ENCODE measurements at places on chromosomes 16 and 17.

DNA sequence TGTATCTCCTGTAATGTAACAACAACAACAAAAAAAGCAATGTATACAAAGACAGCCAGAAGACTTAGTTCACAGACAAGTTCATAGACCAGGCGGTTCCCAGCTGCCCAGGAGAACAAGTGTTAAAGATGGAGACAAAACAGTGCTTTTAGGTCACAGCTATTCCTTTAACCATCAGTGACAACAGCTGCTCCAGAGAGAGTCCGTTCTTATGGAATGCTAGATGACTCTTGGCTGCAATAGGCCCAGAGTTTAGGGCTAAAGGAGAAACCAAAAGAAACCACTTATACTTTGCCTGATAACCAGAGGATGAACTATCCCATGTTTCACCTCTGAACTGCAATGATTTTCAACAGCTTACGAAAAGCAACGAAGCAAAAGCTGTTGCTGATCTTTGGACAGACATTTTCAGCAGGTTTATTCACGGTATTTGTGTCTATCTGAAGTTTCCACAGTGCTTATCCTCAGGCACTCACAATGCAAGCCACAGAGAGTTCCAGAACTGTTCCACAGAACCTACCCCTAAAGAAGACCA, 6.0 kb downstream of the ZCCHC14 start:
- no peak for DNase-seq

DNA sequence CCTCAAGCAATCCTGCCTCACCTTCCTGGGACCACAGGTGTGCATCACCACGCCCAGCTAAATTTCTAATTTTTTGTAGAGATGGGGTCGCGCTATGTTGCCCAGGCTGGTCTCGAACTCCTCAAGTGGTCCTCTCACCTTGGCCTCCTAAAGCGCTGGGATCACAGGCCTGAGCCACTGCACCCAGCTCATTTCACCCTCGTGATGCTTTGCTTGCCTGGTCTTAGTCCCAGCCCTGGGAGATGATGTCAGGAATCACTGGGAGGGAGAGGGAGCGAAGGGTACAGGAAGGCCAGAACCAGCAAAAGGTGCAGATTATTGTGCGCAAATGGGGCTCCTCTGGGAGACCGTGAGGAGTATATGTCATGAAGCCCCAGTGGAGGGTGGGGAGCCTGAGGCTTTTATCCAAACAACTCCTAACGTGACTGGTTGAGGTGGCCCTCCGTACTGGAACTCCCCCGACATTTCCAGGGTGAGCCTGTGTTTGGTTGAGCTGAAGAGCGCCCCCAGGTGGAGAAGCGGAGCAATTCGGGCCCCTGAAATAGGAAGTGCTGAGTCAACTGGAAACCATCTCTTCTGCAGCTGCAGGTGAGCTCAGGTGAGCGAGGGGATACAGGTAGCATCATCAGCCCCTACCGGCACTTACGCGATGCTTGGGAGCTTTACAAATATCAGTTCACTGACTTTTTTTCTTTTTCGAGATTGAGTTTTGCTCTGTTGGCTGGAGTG, 41.2 kb upstream of the HAPSTR1 start:
- no peak for DNase-seq

GRCh38 chr17:50863221-50863843, 2.8 kb downstream of the TOB1 start:
- DNase-seq = no peak

DNA sequence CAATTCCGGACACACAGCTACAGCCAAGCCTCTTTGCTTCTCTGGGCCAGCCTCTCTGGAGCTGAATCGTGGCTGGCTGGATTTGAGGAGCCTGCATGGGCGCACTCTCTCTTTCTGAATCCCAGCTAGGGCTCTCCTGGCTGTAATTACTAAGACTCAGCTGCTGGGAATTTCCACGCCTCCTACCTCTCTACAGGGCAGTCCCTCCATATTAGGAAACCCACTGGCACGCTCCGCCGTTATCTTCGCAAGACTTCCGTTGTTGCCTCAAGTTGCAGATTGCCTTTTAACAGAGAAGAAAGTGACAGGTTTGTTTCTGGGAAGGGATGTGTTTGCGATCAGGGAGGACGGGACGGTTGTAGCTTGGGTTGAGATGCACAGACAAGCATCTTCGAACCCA, 188.4 kb upstream of the NLRP1 start:
- no peak for DNase-seq

- DNase-seq = no peak
Observed at GRCh38 chr16:10466861-10467260, 81.0 kb downstream of the ATF7IP2 start.

Measured in NCI-H1417 treated with DMSO at 0.1 percent for 48 hours (cell line).